ENCODE measurements at places on chromosomes 5 and 9. TPM values are rescaled to one million over a fixed set of nuclear protein-coding genes. Genes with fewer than 3 reads are reported as not detected.

Gene C7
- not detected for total RNA-seq

Gene C9
- not detected for total RNA-seq

Gene PGM5
- not detected for total RNA-seq

DNA sequence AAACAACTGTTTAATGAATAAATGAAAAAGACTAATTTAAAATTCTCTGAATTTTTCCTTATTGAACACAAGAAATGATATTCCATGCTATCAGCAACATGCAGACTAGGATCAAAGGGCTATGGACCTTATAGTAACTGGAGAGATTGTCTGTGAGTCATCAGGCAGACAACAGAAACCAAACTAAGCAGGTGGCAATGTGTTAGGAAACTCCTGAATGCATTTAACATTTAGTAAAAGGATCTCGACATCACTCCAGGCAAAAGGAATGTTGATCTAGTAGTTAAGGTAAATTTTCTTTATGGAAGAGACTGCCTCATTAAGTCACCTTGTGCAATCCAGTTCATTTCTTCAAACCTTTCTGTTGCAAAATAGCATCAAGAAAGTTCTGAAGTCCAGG, 58.4 kb downstream of the ARL15 start:
- no peaks in the 10 kb centered on the region for H3K36me3 ChIP-seq
- H3K4me1 ChIP-seq, result peaks cover 3% of the 10 kb centered on the region
- no peak overlapping the region for H3K27ac ChIP-seq
- no peaks in the 10 kb centered on the region for H3K27me3 ChIP-seq
- DNase-seq, result no peak
- H3K4me3 ChIP-seq, result no peak overlapping the region

DNA sequence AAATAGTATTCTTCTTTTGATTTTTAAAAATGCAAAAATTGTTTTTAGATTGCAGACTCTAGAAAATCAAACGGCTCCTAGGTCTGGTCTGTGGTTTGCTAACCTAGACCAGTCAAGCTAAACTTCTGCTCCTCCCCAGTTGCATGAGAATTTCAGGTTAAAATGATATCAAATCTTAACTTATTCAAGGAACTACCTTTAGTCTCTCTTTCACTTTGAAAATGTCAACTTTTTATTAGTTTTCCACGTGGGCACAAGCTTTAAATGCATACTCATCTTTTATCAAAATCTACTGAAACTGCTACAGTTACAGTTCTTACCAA, 8.8 kb downstream of the CAMK4 start:
- no peaks in the 10 kb centered on the region for H3K36me3 ChIP-seq
- H3K4me1 ChIP-seq, result peaks cover 5% of the 10 kb centered on the region
- peaks cover 22% of the 10 kb centered on the region for H3K27me3 ChIP-seq

DNA sequence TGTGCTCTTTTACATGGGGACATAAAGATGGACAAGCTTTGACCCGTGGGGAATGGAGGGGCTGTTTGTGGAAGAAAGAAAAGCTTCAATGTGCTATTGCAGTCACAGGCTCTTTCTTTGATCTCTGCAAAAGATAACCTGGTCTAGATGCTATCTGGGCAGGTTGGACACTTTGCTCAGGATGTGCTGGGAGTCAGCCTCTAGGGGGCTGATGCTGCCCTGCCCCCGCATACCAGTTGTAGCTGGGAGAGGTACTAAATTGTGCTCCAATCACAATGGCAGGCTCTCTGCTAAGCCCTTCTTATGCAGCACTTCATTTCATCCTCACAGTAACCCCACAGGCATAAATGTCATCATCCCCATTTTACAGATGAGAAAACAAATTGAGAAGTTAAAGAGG, 67.2 kb downstream of the PSD2 start:
- DNase-seq, result no peak
- H3K4me3 ChIP-seq, result no peak overlapping the region
- H3K27ac ChIP-seq, result no peak overlapping the region
- no peaks in the 10 kb centered on the region for H3K4me1 ChIP-seq
- H3K27me3 ChIP-seq, result peaks cover 43% of the 10 kb centered on the region

DNA sequence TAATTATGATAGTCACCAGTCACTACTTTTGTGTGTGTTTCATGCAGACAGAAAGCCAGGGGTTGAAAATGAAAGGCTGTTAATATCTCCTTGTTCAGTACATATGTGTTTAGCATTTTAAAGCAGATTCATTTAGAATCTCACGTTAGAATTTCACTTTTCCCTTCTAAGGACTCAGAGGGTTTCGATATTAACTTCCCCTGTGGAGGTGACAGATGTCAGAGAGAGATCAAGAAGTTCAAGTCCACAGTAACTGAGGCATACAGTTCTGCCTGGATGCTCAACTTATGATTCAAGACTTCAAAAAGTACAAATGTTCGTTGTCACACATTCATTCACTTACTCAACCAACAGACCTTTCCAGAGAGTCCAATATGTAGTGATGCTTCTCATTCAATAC, 251.1 kb downstream of the EBF1 start:
- no peak overlapping the region for H3K27ac ChIP-seq
- no peak overlapping the region for H3K4me3 ChIP-seq
- H3K27me3 ChIP-seq, result no peaks in the 10 kb centered on the region
- H3K36me3 ChIP-seq, result no peaks in the 10 kb centered on the region

DNA sequence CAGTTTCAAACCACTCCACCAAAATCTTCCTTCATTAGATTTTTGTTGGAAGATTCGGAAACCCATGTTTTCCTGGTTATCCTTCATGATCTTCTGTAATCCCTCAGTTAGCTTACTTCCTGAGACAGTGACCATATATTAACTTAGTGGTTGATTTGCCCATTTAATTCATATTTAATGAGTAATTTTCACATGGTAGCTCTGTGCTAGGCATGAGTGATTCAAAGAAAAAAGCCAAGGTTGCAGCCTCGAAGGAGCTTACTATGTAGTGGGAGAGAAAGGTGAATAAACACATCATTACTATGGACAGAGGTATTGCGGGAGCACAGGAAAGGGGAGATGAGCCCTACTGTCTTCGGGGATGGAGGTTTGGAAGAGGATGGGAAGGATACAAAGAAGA, 158.5 kb downstream of the TLE1 start:
- no peak for DNase-seq
- peaks cover 1% of the 10 kb centered on the region for H3K36me3 ChIP-seq
- H3K27ac ChIP-seq, result no peak overlapping the region
- H3K27me3 ChIP-seq, result no peaks in the 10 kb centered on the region

GRCh38 chr9:73183917-73184861, 32.5 kb downstream of the ANXA1 start:
- H3K36me3 ChIP-seq, result peaks cover 8% of the 10 kb centered on the region
- DNase-seq, result no peak

DNA sequence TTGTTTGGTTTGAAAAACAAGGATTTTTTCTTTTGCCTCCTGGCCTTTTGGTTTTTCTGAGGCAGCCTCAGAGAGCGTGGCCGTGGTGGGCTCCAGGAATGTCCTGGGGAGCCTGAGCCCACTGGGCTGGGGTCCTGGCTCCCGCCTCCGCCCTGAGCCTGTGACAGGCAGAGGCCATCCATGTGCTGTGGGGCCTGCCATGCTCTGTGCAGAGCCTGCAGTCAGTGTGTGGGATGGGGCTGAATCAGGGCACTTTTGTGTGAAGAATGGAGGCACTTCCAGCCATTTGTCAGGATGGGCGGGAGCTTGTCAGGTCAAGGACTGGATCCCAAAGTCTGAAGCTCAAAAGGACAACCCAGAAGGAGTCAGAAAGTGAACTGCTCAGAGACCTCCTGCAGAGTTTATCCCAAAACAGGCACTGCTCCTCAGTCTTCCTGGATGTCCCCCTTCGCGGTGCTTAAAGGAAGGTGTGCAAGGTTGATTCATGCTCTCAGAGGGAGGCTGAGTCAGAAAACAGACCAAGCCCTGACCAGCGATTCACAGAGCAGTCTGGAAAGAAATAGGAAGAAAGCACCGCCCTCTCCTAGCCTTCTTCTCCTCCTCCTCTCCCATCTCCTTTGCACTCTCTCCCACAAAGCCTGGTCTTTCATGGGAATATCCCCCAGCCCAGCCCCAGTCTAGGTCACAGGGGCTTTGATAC, 53.2 kb downstream of the MVB12B start:
- no peak overlapping the region for H3K4me3 ChIP-seq
- H3K27me3 ChIP-seq, result no peaks in the 10 kb centered on the region
- no peak overlapping the region for H3K27ac ChIP-seq
- H3K36me3 ChIP-seq, result peaks cover 4% of the 10 kb centered on the region
- peaks cover 30% of the 10 kb centered on the region for H3K4me1 ChIP-seq

- no peaks in the 10 kb centered on the region for H3K27me3 ChIP-seq
- H3K36me3 ChIP-seq, result no peaks in the 10 kb centered on the region
- peak overlapping the region; percentile 82 for H3K27ac ChIP-seq
- H3K4me1 ChIP-seq, result peaks cover 75% of the 10 kb centered on the region
- no peak overlapping the region for H3K4me3 ChIP-seq
- no peak for DNase-seq
Observed at GRCh38 chr5:149447373-149448367, 68.6 kb upstream of the IL17B start.

- H3K4me1 ChIP-seq, result no peaks in the 10 kb centered on the region
- peaks cover 25% of the 10 kb centered on the region for H3K27me3 ChIP-seq
- no peak for DNase-seq
- no peak overlapping the region for H3K27ac ChIP-seq
Observed at GRCh38 chr9:101235105-101235866, 149.5 kb downstream of the BAAT start.
